ENCODE measurements at places on chromosomes 12 and 14.

DNA sequence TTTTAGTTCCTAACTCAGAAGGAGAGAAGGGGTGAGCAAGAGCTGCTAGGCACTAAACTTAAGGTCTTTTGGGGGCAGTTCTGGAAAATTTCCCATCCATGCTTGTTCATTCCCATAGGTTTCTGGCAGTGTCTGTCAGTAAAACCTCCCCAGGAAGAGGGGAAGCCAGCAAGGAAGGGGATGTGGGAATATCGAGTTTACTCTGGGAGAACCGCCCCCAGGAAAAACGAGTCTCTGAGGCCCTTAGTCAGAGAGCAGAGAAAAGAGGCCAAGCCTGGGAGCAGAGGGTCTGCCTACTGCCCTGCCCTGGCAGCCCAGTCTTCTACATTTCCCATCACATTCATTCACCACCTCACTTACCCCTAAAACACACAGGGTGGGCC, 55.9 kb downstream of the TMCC3 start:
- DNase-seq = no peak

DNA sequence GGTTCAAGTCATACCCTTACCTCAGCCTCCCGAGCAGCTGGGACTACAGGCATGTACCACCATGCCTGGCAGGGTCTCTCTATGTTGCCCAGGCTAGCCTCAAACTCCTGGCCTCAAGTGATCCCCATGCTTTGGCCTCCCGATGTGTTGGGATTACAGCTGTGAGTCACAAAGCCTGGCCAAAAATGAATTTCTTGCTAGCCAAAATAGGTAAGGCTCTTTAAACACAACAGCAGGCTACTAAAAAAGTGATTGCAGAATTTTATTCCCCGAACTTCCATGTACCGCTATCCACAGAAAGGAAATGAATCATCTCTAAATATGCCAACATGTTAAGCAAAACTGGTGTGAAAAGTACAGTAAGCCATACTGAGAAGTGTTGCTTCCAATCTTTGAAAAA, 50.6 kb downstream of the WDHD1 start:
- DNase-seq = no peak

DNA sequence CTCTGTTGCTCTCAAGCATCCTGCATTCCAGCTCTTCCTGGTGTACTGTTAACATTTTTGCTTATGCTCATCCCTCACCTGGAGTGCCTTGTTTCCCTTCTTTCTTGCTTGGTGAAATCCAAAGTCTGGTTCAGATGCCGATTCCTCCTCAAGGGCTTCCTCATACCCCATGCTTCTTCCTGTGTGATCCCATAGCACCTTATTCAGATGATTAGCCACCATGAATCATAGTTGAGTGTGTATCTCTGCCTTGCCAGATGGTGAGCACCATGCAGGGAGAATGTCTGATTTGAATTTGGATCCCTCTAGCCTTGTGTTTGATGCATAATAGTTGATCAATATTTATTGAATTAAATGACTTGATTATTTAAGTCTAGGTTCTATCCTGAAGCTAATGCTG, 39.4 kb upstream of the ANO4 start:
- no peak for DNase-seq

DNA sequence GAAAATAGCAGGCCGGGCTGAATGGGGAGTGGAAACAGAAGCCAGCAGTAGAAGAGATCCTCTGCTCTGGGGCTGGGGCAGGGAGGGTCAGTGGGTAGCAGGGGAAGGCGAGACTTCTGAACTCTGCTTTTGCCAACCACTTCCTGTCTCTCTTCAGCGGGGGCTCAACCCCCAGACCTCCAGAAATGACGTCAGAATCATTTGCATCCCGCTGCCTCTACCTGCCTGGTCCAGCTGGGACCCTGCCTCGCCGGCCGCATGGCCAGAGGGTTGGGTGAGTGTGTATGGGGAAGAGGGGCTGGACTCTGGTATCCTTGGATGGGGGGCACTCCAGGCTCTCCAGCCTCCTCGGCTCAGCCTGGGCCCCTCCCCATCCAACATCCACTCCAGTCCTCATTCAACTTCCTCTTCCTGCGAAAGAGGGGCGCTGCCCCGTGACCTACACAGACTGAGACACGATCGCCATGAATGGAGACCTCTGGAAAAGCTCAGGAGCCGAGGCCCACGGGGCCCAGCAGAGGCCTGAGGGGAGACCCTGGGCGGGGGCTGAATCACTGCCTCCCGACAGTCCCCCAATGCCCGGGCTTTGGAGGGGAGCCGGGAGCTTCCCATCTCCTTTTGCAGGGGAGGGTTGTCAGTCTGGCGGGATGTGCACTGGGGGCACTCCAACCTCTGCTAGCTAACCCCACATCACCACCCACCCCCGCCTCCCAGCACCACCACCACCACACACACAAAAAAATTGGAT, 458 bp upstream of the HOXC4 start:
- DNase-seq = no peak
